CD4-positive, alpha-beta T cell treated with Interleukin-1 beta for 1 hour (primary cell): ENCODE measurements at places on chromosomes 6 and 20.

- DNase-seq: no peak
These were observed 6.1 kb upstream of the ZMYND8 start for GRCh38 chr20:47362361-47363219.

DNA sequence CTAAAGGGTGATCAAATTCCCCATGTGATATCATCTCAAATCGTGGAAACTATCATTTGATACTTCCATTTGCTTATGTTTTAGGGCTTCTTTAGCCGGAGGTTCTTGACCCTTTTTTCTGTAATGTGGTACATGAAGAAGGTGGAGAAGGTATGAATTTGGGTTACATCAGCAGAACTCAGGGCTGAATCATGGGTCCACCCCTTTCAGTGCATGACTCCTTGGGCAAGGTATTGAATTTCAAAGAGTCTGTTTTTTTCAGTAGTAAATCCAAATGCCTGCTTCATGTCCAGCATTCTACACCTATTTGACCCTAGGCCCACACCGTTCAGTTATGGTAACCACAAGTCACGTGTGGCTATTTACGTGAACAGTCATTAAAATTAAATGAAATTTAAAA, 30.6 kb upstream of the QKI start:
- DNase-seq: no peak

DNA sequence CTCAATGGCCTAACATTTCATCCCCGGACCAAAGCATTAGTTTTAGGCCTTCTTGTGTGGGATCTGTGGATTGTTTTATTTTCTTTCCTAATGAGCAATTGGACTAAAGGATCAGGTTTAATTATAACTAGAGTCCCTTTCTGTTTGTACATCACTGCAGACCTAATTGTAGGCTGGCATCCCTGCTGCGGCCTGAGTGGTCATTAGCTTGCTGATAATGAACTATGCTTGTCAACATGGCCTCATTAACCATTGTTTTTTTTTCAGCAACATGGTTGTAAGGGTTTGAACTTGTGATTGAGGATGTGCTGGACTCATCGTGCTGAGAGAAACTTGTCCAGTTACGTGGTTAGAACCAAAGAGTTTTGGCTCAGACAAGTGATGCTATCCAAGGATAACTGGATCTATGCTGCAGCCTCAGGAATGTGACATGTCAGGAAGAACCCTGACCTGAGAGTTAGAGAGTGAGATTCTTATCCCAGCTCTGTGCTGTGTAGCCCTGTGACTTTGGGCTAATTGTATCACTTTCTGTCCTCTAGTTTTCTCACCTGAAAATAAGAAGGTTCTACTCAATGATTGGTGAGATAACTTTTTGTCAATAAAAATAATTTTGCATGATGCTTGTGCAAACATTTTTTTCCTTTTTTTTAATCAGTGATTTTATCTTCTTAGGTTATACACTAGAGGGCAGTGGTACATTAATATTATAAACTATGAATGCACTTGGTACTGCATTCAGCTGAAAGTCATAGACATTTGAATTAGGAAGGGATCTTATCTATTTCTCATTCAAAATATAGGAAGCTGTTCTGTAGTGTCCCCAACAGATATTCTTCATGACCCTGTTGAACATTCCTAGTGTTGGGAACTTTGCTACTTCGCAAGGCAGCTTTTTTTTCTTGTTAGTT, 140.9 kb downstream of the RNF144B start:
- DNase-seq: no peak

GRCh38 chr6:4577406-4577805, 198.8 kb upstream of the CDYL start:
- DNase-seq: no peak

DNA sequence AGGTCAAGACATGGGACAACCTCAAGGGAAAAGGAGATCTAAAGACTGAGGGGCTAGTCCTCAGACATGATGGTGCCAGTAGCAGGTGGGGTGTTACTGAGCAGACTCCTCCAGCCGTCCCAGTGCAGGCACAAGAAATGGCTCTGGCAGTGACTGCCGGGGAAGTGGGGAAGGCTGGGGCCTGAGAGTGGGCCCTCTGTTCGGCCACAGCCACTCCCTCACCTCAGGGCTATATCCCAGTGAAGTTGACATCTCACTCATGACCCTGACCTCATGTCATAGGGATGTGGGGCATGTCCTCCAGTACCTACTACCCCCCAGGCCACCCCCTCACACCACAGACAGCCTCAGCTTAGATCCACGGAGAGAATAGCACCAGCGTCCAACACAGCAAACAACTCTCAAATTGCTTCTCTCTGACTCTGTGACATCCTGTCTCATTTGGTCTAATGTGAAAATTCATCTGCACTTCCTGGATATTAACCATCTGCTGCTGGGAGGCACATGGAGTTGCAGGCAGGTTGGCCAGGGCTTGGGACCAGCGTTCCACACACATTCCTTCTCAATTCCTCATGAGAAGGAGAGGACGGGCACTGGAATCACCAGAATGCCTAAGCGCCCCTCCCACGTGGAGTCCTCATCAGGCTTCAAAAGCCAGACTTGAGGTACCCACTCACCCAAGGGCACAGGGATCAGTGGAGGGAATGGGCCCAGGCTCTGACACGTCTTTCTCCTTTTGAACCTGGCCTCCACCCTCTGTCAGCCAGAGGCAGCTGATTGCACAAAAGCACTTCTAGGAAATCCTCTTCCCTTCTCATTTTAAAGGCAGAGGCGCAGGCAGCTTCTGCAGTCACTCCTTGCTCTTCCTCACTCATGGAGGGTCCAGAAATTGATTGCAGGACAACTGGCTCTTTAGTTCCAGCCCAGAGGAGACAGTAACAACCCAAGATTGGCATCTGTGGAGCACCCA, 163.6 kb upstream of the CST7 start:
- DNase-seq: no peak

- DNase-seq: no peak
These were observed 132.0 kb downstream of the LAMP5 start for GRCh38 chr20:9646375-9646774.

GRCh38 chr6:170003027-170003426, 251.6 kb downstream of the ERMARD start:
- DNase-seq: no peak

GRCh38 chr6:84752118-84752850, 12.1 kb downstream of the TBX18 start:
- DNase-seq: no peak

DNA sequence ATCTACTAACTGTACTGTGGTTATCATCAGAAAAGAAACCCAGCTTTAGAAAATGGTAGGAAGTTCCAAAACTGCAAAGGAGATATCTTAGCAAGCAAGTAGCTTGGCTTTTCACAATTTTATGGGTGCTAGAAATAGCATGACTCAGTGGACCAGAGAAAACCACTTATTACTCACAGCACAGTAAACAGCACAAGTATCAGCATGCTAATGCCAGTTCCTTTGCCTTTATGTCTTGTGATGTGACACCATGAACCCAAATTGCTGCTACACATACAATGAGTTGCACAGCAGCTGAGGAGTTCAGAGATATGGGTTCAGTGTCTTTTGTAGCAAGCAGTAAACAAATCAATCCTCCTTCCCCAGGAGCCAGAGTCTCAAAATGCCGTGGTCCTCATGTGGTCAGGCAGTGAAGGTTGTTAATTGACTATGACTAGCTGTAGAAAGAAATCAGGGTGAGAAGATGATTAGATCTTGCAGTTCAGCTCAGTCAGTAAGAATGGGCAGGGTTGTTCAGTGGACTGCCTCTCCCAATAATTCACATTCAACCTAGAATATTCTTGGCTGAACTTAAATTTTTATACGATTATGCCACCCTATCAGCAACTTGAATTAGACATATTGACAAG, 73.3 kb downstream of the OPRM1 start:
- no peak for DNase-seq

GRCh38 chr6:125149256-125150144, 4.1 kb upstream of the TPD52L1 start:
- DNase-seq: no peak

DNA sequence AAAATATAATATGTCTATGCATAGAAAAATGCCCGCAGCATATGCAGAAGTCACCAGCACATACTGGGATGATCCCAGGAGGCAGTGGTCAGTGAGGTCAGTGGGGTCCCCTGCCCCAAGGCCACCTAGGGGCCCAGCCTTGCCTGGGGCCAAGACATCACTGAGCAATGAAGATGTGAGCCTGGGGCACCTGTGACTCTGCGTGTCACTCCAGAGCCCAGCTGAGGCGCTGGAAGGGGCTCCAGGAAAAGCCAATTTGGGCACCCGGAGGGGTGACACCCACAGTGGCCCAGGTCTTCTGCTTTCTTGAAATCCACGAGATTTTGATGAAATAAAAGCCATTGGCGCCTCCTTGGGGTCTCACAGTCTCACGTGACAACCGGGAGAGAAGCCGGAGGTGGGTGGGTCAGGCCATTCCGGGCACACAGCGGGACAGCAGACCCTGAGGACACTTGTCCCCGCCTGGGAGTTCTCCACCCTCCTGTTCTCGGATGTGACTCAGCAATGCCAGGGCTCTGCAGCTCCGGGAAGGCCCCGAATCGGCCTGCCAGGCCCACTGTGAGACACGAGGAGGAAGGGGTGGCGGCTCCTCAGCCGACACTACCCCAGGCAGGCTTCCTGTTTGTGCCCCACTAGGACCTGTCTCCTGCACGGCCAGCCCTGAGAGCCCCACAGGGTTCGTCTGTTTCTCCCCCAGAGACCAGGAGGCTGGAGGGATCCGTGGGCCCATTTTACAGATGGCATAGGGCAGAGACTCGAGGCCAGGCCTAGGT, 24.4 kb upstream of the SLCO4A1 start:
- DNase-seq: peak; percentile 52

GRCh38 chr6:165571721-165572132, 91.3 kb downstream of the PDE10A start:
- DNase-seq: no peak

GRCh38 chr6:155378724-155379123, 64.4 kb upstream of the TFB1M start:
- no peak for DNase-seq

GRCh38 chr6:21137700-21138335, 455.7 kb upstream of the SOX4 start:
- DNase-seq: no peak

GRCh38 chr6:23637296-23637695, 488.7 kb upstream of the NRSN1 start:
- no peak for DNase-seq

DNA sequence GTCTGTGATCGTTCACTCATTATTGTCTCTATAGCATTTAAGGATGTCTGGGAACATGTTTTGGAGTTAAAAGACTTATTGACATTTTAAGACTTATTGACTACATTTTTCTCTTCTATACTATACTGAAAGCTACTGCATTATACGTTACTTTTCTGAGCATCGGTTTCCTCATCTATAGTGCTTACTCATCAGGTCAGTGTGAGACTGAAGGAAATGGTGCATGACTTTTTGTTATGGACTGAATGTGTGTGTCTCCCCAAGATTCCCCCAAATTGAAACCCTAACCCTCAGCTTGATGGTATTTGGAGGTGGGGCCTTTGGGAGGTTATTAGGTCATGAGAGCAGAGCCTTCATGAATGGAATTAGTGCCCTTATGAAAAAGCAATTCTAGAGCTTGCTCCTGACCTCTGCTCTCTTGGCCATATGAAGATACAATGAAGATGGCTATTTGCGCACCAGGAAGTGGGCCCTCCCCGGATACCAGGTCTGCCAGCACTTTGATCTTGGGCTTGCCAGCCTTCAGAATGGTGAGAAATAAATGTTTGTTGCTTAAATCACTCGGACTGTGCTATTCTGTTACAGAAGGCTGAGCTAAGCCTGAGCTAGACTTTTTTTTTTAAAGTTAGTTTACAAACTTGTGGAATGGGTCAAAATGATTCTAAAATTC, 243.7 kb upstream of the RREB1 start:
- DNase-seq: no peak

DNA sequence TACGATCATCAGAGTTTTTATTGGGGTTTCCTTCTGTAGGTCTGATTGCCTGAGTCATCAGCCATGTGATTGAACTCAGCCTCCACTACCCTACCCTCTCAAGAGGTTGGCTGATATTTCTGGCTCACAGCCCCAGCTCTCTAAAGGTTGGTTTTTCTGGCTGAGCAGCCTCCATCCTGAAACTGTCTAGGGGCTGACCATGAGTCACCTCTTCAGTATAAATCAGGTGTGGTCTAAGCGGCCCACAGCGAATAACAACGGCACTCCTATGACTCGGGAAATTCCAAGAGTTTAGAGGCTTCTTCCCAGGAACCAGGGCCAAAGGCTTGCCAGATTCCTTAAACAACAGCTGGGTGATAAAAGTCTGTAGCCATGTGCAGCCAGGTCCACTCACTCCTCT, 115.5 kb downstream of the SOD2 start:
- DNase-seq: no peak

DNA sequence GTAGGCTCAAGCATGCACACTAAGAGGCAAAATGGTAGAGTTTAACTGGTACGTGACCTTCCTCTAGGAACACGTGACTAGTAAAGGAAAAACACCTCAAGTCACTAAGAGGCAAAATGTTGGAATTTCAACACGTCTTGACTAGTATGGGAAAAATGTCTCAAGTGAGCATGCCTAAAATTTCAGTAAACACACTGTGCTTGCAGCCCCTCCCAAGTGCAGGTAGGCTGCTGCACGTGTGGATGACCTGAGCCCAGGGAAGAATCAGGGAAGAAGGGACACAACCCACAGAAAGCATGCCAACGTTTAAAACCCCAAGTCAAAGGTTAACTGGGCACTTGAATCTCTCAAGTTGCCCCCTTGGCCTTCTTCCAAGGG, 162.2 kb downstream of the TENT5A start:
- no peak for DNase-seq

DNA sequence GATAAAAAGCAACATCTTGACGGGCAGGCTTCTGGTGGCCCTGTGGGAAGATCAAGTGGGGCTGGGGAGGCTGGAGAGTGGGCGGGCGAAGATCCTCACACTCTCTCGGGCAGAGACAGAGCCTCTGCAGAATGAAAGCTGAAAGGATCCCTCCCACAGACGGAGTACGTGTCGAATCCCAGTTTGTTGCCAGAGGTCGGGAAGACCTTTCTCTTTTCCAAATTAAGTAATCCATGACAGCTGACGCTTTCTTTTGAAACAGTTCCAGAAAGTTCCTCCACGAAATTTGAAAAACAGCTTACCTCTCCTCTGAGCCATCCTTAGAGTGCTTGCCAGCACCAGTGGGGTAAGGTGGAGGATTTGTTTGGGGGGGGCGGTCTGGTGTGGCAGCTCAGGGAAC, 155.6 kb upstream of the SMLR1 start:
- DNase-seq: no peak

DNA sequence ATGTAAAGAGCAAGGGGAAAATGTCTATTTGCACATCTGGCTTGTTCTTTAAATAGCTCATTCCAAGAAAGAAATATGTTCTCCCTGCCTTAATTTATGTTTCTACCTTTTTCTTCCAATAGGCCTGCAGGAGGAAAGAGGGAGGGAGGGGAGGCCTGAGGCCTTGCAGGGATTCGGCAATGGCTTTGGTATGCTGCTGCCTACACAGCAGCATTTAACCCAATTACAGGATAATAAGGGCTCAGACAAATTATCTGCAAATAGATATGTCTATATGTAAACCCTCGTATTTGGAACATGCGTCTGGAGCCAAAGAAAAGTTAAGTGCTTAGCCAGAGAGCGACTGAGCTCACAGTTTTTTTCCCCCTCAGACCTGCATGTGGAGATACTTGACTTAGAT, 277.2 kb downstream of the CDC5L start:
- no peak for DNase-seq
